ENCODE measurements at places on chromosomes 7 and 10.

DNA sequence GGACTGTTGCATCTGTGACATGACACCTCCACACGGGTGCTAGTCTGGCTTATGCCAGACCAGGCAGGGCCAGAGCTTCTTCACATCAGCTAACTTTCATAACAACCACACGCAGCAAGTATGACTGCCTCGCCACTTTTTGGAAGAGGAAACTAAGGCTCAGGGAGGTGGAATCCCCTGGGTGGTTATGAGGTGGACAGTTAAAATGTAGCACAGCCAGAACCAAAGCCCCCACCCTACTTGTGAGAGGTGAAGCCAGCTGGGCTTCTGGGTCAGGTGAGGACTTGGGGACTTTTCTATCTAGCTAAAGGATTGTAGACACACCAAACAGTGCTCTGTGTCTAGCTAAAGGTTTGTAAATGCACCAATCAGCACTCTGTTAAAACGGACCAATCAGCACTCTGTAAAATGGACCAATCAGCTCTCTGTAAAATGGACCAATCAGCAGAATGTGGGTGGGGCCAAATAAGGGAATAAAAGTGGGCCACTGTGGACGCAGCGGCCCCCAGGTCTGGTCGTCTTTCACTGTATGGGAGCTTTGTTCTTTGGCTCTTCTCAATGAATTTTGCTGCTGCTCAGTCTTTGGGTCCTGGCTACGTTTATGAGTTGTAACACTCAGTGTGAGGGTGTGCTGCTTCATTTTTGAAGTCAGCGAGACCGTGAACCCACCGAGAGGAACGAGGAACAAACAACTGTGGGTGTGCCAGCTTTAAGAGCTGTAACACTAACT lies 171.0 kb downstream of the PTPN20 start:
- DNase-seq = no peak

- DNase-seq = no peak
Observed at GRCh38 chr10:103470761-103471653, 8.0 kb downstream of the CALHM3 start.

DNA sequence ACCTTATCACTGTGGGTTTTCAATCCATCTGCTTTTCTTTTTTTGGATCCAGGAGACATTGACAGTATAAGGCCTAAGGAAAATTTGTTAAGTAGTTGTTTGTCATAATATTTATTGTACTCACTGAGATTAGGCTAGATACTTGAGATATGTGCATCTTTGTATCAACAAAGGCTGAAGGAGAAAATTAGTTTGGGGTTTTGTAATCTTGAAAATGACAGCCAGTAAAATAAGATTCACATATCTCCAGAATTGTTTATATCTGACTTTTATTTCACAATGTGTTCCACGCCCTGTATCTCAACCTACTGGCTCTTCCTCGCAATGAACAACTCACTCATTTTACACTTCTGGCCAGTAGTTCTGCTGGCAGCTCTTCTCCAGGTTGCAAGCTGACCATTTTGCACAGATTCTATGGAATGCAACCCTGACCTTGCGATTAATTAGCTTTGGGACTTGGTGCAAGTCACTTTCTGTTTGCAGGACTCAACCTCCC lies 132.7 kb downstream of the GATA3 start:
- DNase-seq = no peak

DNA sequence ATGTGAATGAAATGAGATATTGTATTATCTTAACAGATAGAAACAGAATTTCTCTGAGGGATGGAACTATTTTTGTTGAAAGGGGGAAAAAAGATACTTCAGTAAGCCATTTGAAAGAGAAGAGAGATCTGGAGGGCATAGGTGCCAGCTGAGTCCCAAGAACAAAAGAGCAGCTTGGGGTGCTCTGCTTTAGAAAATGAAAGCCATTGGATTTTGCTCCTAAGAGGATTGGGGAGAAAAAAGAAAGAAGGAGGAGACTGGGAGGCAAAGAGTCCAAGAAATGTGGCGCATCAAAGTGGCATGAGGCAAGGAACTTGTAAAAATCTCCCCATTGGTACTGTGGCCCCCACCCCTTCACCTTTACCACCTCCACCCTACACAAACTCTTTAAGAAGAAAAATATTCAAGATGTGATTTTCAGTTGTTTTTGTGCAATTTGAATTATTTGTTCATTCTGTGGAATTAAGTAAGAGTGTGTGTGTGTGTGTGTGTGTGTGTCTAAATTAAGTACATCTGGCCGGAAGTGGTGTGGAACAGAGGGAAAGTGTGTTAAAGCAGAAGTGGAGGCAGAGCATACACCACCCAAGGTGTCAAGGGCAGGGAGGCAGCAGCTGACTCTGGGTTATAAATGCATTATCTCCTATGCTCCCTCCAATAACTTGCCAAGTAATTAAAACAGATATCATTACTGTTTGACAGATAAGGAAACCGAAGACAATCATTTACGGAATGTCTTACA lies 9.9 kb upstream of the GNAI1 start:
- no peak for DNase-seq

DNA sequence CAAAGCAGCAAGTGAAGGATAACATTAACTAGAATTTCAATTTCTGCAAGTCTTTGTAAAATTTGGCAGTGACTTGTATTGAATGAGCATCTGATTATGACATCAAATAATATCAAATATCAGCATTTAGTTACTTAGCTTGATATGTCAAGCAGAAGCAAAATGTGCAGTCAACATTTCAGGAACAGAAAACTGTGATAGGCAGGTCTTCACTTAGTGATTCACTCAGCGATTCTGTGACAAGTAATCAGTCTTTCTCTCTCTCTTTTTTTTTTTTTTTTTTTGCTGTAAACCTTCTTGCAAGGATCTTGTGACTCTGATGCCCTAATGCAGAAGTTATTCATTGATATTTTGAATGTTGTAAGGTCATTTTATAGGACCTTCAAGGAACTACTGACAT lies 307.1 kb downstream of the MTERF1 start:
- no peak for DNase-seq

DNA sequence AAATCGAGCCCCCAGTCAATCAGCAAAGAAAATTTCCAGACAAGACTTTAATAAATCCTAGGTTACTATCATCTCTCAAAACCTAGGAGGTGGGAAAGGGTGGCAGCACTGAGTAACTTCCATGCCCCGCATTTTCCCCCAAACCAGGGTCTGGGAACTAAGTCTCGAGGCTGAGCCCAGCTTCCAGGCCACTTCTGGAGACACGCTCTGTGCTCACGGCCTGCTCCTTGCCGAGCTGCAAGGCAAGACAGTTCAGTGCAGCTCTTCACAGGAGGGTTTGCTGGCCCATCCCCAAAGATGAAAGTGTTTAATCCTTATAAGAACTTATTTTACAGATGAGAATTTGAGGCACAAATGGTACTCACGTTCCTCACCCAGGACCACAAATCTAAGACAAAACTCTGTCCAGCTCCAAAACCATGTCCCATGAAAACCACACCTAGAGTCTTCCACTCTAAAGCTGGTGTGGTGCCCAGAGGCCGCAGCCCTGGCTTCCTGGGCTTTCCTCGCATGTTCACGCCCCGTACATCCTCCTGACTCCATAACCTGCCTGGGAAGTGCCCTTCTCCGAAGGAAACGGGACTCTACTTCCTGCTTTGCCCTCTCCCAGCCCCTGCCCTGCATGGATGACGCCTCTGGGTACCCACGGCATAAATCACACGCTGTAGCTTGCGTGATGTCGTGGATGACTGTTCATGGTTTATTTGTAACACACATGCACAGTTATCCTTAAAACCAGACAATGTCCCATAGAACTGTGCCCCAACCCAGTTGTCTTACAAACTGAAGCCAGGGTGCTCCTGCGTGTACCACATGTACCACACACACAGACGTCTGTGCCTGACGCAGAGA lies 201.2 kb downstream of the DIP2C start:
- DNase-seq = no peak

- DNase-seq = no peak
Observed at GRCh38 chr7:37570145-37570544, 113.4 kb upstream of the GPR141 start.

- DNase-seq = peak; percentile 52
Observed at GRCh38 chr7:16063716-16064675, 357.3 kb downstream of the CRPPA start.

DNA sequence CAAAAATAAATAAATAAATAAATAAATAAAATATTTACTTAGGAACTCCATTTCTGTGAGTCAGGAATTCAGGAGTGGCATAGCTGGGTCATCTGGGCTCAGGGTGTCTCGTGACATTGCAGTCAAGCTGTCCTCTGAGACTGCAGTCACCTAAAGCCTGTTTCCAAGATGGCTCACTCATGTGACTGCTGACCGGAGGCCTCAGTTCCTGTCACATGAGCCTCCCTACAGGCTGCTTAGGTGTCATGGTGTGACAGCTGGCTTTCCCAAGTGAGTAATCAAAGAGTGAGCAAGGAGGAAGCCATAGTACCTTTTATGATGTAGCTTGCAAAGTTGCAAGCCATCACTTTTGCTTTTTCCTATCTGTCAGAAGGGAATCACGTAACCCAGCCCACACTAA lies 128.6 kb upstream of the KCTD7 start:
- DNase-seq = no peak

- DNase-seq = no peak
Observed at GRCh38 chr10:103124420-103125096, 68.5 kb downstream of the NT5C2 start.

- no peak for DNase-seq
Observed at GRCh38 chr7:28703037-28703765, 254.9 kb downstream of the TRIL start.

GRCh38 chr10:70145666-70146488 lies 623 bp downstream of the TYSND1 start:
- DNase-seq = peak; percentile 62

DNA sequence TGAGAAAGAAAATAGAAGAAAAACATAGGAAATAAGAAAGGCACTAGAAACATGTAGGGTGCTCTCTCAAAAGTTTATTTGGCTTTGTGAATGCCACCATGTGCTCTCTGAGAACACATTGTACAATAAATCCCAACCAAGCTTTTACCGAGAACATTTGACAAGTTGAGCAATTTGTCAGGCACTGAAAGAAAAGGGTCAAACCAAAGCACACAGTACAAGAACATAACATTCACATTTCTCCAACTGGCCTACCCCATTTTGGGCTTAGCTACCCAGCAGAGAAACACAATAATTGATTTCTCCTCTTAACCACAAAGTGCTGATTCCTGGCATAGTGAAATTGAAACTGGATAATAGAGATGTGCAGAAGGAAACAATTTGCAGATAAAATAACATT lies 69.2 kb upstream of the SLC39A12 start:
- no peak for DNase-seq
